ENCODE measurements at places on chromosomes 5 and 9.

- no peak for DNase-seq
These were observed 36.4 kb upstream of the UBQLN1 start for GRCh38 chr9:83744206-83744605.

DNA sequence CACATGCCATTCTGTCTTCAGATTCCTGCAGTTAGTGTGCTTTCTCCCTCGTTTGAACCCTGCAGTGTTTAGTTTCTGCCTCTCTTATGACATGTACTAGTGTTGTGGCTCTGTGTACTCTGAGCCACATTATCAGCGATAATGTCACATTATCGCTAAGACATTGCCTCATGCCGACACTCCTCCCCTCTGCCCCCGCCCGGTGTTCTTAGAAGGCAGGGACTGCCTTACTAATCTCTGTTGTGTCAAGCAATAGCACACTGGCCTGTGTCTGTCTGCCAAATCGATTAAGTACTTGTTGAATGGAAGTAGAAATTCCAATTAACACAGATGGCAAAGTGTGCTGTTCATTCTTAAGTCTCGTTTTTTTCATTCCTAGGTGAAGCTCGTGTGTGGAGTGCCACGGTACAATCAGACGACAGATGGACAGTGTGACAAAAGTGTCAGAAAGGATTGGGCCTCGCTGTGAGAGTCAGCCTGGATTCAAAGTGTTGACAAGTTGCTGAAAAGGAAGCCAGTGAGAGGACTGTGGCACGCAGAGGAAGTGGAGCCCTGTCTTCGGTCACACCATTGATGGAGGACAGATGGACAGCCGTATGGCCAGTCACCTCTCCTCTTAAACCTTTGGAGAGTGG, 10.5 kb downstream of the PIK3R1 start:
- DNase-seq, result no peak

- no peak for DNase-seq
These were observed 16.6 kb downstream of the ATOX1 start for GRCh38 chr5:151741678-151742423.

- no peak for DNase-seq
These were observed 108.5 kb upstream of the IQGAP2 start for GRCh38 chr5:76294573-76294972.

GRCh38 chr9:109455391-109455790, 42.7 kb downstream of the PTPN3 start:
- DNase-seq, result no peak

DNA sequence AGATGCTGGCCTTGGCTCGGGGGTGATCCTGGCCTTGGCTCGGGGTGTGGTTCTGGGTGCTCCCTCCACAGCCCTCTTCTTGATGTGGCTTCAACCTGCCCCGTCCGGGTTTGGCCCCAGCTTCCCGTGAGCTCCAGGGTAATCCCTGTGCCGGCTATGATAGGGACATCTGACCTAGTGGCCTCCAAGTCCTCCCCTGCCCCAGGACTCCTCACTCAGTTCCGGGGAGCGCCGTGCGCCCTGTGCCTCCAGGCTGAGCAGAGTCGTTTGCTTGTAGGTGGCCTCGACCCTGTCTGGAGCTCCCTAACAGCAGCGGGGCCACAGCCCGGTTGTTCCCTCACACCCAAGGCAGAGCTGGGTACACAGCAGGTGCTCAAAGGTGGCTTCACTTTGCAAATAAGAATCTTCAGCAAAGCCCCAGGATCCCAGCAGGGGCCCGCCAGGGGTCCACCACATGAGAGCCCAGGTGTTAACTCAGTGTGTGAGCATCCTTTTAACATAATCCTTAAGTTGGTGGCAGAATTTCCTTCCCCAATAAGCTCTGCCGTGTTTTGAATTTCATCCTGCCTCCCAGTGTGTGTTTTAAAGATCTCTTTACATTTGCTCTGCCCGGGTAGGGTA, 32.3 kb upstream of the CEP72 start:
- no peak for DNase-seq

DNA sequence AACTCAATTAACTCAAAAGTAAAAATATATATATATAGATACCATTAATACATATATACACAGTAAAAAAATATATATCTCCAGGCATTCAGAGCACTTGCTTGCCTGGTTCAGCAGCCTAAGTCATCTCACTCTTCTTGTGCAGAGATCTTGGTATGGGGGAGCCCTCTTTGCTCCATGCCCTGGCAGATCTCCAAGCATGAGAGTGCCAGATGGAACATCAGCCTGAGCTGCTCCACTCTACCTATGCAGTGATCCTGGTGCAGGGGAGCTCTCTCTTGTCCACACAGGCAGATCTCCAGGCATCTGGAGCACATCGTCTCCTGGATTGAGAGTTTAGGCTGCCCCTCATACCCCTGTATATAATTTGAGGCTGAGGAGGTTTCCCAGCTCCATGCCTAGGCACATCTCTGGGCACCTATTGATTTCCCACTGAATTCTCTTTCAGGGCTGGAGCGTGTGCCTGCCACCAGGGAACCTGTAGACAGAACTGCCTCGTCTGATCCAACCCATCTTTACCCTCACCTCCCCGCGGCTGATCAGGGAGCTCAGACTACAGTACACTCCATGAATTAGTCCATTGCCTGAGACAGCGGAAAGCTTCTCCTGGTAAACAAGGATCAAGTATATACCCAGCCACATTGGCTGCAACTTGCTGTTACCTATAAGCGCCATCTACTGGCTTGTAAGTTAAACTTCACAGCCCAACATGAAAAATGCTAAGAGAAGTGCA, 342.4 kb upstream of the GRIA1 start:
- DNase-seq, result peak; percentile 81

DNA sequence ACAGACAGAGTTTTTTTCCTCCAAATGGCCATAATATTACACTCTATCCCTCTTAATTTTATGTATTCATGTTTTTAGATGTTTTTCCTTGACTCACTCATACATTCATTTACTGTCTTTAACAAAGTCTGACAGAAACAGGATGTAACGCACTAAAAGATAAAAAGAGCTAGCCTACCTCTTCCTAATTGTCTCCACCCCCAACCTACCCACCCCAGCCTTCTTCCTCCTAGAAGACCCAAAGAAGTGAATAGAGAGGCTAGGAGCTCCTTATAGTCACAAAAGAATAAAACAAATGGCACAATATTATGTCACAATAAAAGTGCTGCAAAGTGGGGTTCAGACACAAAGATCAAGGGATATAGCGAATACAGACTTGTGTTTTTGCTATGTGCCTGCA, 719 bp downstream of the NOL8 start:
- no peak for DNase-seq

GRCh38 chr5:55480781-55481180, 54.0 kb downstream of the PLPP1 start:
- DNase-seq, result no peak

GRCh38 chr9:126919193-126919592, 4.6 kb downstream of the RALGPS1 start:
- DNase-seq, result no peak

- no peak for DNase-seq
These were observed 124.7 kb upstream of the SEMA6A start for GRCh38 chr5:116699332-116699731.

DNA sequence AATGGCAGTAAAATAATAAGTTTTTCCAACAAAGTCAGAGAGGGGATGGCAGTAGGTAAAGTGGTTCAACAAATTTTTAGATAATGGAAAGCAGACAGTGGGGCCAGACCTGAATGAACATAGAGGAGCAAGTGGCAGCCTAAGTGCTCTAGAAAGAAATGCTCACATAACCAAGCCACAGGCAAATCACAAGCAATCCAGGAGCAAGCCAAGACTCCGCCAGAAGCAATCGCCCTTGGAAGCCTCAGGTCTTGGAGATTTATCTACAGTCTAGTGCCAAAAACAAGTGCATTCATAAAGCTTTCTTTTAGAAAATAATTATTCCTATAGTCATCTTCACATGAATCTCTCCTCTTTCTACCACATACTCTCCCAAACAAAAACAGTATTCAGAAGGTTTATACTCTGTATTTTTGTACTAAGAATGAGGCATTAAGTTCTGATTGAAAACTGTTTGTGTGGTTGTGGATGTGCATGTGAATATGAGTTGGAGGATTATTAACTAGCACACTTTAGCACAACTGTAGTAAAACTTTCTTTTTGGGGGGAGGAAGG, 375.5 kb downstream of the CDH9 start:
- DNase-seq, result no peak

DNA sequence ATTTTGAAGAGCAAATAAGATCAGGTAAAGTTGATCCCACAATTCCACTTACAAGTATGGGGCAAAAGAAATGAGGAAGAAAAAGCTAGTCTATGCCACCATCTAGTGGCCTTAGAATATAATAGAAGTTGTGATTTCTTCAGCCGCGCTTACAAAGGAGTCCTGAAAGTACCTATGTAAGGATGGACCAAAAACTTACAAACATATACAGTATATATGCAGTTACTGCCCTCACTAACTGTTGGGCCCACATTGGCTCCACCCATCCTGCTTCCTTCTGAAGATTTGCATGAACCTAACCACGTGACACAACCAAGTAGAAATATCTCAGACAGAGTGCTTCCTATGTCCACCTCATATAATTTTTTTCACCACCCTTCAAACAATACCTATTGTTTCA, 11.7 kb upstream of the OR13D1 start:
- DNase-seq, result peak; percentile 87

- DNase-seq, result no peak
These were observed 205.3 kb upstream of the HAPLN1 start for GRCh38 chr5:83925955-83926337.

DNA sequence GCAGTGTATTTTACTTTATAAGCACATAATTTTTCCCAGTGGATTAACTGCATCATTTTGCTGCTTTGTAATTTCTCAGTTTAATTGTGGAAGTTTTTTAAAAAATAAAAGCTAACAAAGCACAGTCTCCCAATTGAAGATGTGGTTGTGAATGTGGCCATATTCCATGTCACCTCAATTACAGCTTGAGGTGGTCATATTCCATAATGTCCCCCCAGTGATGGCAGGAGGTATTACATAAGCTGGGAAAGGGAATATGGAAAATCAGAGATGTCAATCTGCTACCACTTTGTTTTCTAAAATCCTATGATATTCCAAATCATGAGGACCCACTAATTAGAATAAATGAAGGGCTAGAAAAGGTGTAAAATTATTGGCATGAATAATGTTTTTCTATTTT, 1672.0 kb upstream of the CDH9 start:
- DNase-seq, result no peak

DNA sequence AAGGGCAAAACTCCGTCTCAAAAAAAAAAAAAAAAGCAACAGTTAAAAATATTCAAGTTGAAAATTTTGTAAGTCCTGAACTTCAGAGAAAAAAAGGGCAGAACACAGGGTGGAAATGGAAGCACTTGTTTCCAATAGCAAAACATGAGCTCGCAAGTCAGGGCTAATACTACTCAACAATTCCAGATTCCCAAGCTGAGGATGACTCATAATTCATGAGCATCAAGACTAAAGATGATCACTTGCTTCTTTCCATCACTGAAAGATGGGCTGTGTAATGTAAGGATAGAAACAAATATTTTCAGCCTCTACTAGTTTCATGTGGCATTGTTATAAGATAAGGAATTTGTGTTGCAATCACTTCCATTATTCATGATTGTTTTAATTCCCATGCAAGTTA, 33.5 kb upstream of the FST start:
- no peak for DNase-seq

DNA sequence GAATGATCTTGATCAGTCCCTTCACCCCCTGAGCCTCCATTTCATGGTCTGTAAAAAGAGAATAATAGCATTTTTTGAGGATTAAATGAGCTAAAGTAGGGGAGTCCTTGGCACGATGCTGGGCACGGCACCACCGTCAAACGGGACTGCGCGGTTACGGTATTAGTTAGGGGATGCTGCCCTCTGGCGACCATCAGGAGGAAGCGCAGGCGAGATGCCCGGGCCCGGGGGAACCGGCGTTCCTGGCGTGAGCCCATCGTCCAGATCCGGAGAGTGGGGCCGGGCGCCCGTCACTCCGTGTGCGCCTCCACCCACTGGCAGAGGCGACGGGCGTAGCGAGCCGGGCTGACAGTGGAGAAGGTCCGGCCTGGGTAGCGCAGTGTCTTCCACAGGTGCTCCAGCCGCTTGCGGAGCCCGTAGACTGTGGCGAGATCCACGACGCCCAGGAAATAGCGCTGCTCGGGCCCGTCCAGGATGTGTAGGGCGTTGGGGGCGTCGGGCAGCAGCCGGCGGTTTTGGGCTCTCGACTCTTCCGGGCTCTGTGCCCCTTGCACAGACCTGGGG, 4.8 kb upstream of the ST6GALNAC4 start:
- DNase-seq, result peak; percentile 97

- no peak for DNase-seq
These were observed 28.4 kb downstream of the SLC6A18 start for GRCh38 chr5:1253456-1254105.
